Gastrocnemius medialis (tissue), 4 donors: ENCODE measurements at places on chromosomes 13 and 19.

GRCh38 chr19:32041681-32042292 is 303.6 kb upstream of the ZNF507 start:
- no peak for DNase-seq

DNA sequence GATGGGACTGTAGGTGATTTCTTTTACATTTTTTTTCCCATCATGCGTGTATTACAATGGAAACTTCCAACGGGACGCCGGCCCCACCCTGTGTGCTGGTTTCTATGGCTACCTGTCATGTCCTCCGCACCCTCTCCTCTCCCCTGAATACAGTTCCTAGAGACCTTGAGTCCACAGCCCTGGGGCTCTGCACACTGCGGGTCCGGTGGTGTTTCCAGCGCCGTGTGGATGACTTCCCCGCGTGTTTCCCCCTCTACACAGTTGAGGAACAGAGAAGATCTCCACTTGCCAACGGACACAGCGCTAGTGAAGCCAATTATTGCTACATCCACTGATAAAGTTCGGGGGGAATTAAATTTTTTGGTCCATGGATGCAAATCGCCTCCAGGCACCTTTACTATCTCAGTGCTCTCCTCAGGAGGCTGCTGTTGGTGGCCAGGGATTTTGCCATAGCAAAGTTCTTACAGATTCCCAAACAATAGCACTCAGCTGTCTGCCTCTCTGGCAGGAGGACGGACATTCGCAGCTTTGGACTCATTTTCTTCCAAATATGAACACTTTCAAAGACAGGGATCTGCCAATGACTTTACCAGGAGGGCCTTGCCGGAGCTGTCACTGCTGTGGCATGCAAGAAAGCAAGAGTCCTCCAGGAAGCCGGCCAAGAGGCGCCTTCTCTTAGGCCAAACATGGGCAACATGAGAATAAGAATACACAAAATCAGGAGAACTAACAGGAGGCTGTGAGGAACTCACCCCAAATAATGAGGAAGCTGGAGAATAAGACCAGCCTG is 39.3 kb upstream of the GAS6 start:
- no peak for DNase-seq

DNA sequence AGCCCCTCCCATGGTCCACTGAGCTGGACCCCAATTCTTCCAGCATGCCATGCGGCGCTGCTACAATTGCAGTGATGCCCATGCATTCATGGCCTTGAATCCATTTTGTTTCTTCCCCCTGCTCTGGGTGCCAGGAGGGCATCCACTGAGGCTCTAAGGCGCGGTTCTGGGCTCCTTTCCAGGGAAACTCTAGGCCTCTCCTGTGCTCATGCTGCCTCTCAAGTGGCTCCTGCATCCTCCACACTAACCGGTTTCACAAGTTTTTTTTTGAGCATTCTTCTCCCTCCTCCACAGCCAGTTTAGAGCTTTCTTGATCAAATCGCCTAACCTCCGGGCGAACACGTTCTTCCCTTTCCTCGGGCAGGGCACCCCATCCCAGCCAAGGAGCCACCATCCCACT is 69.1 kb upstream of the FLT1 start:
- DNase-seq: no peak

DNA sequence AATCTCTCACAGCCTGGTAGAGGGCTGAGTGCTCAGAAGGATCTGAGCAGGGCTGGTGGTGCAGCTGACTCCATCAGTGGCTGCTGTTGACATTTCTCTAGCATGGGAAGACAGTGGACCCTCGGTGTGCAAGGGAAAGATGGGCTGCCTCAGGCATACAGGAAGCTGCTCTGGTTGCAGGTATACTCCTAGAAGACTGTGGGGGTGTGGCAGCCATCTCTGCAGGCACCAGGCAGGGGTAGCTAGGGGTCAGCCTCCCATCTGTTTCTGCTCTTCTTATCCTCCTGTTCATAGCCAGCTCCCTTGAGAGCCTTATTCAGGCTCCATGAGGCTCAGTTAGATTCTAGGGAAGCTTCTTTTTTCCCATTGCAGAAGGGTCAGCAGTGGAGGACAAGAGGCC is 475.5 kb downstream of the TSHZ3 start:
- DNase-seq: no peak
